ENCODE measurements at places on chromosomes 4 and X.

DNA sequence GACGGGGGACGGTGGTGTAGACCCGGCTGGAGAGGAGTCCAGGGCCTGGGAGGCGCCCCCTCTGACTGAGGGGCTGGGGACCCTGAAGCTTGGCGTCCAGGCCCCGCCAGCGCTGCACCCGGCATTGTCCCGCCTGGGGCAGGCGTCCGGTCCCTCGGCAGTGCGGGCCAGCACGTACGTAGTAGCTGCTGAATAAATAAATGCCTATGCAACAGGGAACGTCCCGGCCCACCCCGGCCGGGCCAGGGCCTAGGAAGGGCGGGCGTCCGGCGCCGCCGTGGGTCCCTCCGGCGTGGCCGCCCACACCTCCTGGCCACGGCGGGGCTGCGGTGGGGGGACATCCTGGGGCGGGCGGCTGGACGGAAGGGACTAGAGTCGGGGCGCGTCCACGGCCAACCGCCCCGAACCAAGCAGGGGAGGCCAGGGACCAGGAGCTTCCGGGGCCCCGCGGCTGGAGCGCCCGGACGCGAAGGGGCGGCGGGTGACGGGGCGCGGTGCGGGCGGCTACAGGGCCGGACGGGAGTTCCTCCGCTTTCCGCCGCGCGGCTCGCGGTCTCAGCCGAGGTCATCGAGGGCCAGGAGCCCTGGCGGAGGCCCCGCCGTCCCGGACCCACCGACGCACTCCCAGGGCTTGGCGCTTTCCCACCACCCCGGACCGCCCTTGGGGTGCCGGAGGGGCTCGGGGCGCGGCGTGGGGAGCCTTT is 886 bp upstream of the WWC2 start:
- DNase-seq: peak; percentile 13

GRCh38 chr4:186449954-186450353 is 105.4 kb downstream of the MTNR1A start:
- no peak for DNase-seq

DNA sequence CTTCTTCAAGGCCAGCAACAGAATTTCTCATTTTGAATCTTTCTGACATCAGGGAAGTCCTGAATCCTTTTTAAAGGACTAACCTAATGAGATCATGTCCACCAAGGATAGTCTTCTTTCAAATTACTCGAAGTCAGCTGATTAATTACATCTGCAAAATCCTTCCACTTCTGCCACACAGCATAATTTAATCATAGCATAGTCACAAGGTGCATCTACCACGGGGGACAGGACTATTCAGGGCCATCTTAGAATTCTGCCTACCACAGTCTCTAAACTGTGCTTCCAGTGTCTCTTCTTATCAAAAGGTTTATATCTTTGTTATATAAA is 53.7 kb downstream of the ATP10D start:
- no peak for DNase-seq

DNA sequence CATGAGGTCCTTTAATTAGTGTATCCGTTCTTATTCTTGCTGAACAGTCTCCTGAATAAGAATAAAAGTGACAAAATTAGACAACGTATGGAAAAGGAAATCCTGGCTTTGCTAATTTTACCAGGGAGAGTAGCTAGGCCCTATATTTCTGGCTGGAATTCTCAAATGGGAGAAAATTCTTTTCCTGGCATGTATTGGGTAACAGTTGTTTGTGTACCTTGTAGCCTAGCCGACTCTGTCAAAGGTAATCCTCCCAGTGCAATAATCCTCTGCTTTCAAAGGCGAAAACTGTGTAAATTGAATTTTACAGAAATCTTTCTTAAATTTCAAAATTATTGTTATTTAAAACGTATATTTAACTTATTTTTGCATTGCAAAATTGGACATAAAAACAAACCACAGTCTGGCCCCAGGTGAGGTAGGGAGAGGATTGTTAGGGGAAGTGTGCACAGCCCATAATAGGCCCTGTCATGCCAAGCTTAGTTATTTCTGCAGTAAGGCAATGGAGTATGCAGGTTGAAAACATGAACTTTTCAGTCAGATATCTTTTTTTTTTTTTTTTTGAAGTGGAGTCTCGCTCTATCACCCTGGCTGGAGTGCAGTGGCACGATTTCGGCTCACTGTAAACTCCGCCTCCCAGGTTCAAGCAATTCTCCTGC is 18.9 kb upstream of the TENM3 start:
- no peak for DNase-seq

- DNase-seq: no peak
Measured at GRCh38 chrX:87489071-87489470, 28.5 kb upstream of the KLHL4 start.

- no peak for DNase-seq
Measured at GRCh38 chr4:170374770-170375169, 285.0 kb upstream of the AADAT start.

DNA sequence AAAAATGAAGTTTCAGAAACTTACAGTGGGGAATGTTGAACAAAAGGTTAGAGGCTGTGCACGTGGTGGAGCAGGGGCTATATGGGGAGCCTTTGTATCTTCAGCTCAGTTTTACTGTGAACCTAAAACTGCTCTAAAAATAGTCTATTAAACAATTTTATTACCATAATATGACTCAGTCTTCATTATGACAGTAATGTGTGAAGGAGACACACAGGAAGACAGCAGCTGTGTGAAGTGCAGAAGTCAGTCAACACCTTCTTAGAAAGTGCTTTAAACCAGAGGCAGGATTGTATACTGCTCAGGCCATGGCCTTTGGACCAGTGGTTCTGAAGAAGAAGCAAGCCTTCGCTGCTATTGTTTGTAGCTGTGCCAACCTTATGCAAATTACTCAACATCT is 89.7 kb downstream of the ARHGAP10 start:
- DNase-seq: no peak

GRCh38 chrX:13697455-13697854 is 8.5 kb downstream of the RAB9A start:
- peak; percentile 22 for DNase-seq

DNA sequence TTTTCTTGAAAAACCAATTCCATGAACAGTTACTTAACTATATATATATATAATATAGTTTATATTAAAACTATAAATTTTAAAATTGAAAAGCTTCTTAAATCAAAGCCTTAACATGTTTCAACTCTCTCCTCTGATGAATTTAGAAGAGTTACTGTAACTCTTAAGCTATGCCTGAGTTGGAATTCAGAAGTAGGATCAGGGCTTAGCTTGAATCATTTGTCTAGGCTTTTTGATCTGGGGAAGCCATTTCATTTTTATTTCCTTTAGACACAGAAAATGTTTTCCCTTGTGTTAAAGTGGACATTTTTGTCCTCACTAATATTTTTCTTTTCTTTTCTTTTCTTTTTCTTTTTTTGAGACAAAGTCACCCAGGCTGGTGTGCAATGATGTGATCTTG is 40.4 kb upstream of the PDLIM5 start:
- no peak for DNase-seq

DNA sequence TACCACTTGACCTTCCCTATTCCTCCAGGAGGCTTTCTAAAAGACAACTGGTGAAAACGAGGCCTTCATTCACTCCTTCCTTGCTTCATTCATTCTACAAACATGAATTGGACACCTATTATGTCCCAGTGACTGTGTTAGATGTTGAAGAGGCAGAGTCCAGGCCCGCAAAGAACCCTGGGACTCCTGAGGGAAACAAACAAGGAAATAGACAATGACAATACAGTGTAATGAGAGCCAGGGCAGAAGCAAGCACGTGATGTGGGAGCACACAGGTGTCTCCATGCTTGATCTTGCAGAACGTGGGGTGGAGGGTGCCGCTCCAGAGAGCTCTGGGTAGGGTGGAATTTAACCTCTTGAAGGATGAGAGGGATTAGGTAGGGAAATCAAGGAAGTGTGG is 137.6 kb upstream of the KLF3 start:
- DNase-seq: no peak

GRCh38 chr4:6498511-6499237 is 26.3 kb upstream of the PPP2R2C start:
- no peak for DNase-seq

DNA sequence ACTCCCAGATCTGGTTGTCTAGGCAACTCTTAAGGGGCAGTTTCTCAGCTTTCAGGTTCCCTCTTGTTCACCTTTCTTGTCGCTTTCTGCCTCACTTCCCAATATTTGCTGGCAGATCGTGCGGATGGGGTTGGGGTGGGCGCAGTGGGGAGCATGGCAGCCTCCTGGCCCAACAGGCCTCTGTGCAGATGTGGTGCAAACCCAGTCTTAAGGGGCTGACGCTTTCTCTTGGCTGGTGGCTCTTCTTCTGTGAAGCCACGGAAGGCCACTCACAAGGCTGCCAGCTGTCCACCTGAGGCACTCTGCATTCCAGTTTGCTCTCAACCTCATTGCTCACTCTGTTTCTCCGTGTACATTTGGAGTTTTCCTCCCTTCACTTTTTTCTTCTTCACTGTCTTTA is 61.7 kb downstream of the NBDY start:
- DNase-seq: no peak

DNA sequence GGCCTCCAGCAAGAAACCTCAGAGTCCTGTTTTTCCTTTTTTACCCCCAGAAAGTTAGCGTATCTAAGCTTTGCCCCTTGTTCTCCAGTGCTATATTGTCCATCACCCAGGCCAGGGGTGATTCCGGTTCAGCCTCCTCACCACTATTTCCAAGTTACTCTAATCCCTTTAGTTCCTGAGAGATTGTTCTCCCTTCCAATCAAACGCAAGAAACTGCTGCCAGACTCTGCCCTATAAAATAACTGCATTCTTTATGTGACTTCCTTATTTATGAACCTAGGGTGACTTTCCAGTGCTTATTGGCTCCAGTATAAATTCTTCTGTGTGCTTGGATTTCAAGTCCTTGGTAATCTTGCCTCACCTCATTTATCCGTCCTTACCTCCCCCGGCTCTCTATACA is 65.7 kb downstream of the CLCN5 start:
- no peak for DNase-seq

DNA sequence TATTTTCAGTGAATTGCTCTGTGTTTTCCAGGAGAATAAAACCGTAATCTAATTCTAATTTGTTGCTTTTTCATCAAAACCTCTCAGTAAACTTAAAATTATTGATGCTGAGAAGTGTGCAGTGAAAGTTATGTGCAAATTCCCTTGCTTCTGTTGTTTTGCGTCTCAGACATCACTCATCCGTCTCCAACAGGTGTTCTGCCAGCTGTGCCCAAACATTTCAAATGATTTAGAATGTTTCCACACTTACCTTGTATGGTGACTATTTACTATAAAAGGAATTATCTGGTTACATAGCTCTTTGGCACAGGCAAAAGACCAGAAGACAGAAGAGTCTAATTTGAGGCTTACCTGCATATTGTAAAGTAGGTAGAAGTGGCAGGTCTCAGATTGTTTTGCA is 184.0 kb downstream of the BMPR1B start:
- DNase-seq: no peak

DNA sequence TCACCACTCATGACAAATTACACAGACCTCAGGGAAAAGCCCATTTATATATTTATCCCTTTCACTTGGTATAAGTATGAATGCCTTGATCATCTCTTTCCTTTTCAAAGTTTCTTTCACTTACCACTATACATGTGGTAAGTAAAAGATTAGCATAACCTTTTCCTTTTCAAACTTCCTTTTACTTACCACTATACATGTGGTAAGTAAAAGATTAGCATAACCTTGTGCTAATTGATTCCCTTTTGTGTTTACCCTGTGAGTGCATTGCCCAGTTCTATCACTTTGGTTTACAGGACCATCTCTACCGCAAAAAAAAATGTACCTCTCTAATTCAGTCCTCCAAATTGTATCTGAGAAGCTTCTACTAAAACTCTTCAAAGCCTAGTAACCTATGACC is 32.7 kb upstream of the TCEANC start:
- DNase-seq: no peak

GRCh38 chr4:130825284-130825683 is 1729.3 kb downstream of the C4orf33 start:
- no peak for DNase-seq

- no peak for DNase-seq
Measured at GRCh38 chr4:186771624-186772023, 48.0 kb upstream of the FAT1 start.

DNA sequence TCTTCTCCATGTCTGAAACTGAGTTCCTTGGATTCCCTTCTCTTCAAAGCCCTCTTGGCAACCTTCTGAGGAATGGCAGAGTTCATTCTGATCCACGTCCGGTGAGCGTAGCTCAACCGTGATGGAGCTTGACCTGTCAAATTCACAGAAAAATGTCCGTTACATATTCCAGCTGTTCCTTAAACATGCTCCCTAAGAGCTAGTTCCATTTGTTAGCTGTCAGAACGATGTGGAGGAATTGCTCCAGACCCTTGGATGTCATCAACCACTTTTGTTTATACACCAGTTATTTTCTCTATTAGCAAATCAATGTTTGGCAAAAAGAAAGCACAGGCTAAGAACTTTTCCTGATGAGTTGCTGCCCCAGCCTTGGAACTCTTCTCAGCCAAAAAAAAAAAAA is 50.1 kb downstream of the NHS start:
- no peak for DNase-seq

DNA sequence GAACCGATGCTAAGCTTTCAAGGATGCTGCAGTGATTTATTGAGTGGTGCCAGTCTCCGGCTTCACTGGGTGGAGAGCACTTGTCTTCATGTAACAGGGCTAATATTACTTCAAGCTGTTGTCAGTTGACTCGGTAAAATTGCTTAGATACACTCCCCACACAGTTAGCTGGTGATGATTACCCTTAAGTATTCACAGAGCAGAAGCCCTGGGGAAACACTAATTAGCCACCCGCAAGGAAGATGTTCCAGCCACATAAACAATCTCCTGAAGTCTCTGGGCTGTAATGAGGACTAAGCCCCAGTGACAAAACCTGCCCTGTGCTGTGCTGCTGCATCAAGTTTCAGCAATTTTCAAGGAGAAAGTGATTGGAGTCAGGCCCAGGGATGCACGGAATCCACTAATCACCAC is 37.3 kb upstream of the GK2 start:
- no peak for DNase-seq

DNA sequence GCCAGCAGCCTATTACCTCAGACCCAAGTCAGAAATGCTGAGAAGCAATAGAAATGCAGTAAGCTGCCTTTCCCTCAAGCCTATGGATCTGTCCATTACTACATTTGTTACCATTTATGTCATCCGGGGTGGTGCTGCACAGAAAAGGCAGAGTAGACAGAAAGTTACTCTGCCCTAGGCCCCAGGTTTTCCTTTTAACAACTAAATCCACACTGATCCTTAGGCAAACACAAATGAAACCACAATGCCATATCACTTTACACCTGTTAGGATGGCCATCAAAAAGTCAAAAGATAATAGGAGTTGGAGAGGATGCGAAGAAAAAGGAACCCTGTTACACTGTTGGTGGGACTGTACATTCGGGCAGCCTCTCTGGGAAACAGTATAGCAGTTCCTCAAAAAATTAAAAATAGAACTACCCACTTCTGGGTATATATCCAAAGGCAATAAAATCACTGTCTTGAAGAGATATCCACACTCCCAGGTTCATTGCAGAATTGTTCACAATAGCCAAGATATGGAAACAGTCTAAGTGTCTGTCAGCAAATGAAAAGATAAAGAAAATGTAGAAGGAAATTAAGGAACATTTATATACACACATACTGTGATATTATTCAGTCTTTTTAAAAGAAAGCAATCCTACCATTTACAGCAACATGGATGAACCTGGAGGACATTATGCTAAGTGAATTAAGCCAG is 186.3 kb downstream of the NWD2 start:
- DNase-seq: no peak
